A375 (cell line): ENCODE measurements at places on chromosomes 1 and 21. TPM values are rescaled to one million over a fixed set of nuclear protein-coding genes. Genes with fewer than 3 reads are reported as not detected.

The LRRIQ3 gene
- total RNA-seq = 0.57 and 1.7 TPM in 2 replicates

The FCMR gene
- 0.37 and 1.2 TPM in 2 replicates for total RNA-seq

The LPAR3 gene
- 6.8 and 8.7 TPM in 2 replicates for total RNA-seq

The COL6A2 gene
- total RNA-seq = 74.4 and 78.3 TPM in 2 replicates

The OR2L8 gene
- not detected in 2 replicates for total RNA-seq

The PRDM16 gene
- total RNA-seq = not detected in 2 replicates

The FCRL1 gene
- not detected in 2 replicates for total RNA-seq

The KRTAP8-1 gene
- total RNA-seq = not detected in 2 replicates

The PLD5 gene
- 0.04 and 0.05 TPM in 2 replicates for total RNA-seq

The CCDC30 gene
- 0.82 and 1.1 TPM in 2 replicates for total RNA-seq

The LYPD8 gene
- 0.56 TPM in 1 of 2 replicates, not detected in the other for total RNA-seq

The SNX7 gene
- total RNA-seq = 22.7 and 28.4 TPM in 2 replicates

The USH2A gene
- total RNA-seq = under 0.01 and 0.03 TPM in 2 replicates

The KIF14 gene
- 20.0 and 22.6 TPM in 2 replicates for total RNA-seq

The GPBP1L1 gene
- 85.1 and 114 TPM in 2 replicates for total RNA-seq

The C1QTNF12 gene
- 2.5 and 7.0 TPM in 2 replicates for total RNA-seq

The LDLRAD1 gene
- total RNA-seq = not detected in 2 replicates
